Stimulated activated CD8-positive, alpha-beta memory T cell treated with anti-CD3 and anti-CD28 coated beads, Interleukin-7, amount 100 ng/mL, for 24 hours (primary cell): ENCODE measurements at places on chromosomes 11 and 22.
A peak's percentile ranks its signal among the peaks of the same experiment; 100 is the strongest.

GRCh38 chr11:77141034-77141433 is 13.0 kb downstream of the MYO7A start:
- DNase-seq: no peak

DNA sequence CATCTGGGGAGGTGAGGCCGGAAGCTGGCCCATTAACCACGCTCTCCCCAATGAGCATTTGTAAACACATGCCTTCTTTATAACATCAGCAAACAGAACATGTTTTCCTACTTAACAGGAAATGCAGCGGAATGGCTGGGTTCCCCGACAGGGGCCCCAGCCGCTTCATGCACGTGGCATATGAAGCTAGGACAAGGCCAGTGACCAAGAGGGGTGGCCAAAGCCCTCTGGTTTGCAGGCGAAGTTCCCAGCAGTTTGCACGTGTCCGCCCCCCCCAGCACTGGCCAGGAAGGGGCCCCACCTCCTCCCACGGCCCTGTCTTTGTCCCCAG is 38.7 kb upstream of the LINC01488 start:
- DNase-seq: no peak

- peak; percentile 32 for DNase-seq
These were observed 8.7 kb downstream of the PTH start for GRCh38 chr11:13486926-13487660.

DNA sequence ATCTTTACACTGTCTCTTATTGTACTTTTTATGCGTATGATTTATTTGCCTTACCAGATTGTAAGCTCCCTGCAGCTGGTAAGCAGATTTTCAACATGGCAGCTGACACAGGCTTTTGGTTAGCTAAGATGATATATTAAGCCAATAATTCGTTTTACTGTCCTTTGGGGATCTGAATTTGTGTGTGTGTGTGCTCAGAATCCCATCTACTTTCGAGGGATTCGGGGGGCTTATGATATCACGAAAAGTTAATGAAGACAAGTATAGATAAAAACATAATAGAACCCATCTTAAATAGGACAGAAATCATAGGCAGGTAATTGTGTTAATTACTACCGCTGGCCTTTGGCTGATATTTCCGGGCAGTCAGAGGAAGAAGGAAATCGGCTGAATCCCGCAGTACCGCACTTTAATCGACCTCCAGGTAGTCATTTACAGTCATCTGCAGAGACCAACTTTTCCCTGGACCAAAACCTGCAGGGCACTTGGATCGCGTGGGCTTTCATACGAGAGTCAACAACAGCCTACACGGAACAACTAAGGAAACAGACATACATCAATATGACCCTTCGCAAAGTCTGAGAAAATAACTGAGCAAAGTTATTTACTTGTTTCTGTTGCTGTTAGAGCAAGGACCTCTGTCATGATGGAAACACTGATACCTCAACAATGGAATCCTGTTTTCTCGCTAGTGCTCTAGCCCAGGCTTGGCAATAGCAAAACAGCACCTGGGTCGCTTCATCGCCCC is 802 bp downstream of the KBTBD3 start:
- DNase-seq: no peak

DNA sequence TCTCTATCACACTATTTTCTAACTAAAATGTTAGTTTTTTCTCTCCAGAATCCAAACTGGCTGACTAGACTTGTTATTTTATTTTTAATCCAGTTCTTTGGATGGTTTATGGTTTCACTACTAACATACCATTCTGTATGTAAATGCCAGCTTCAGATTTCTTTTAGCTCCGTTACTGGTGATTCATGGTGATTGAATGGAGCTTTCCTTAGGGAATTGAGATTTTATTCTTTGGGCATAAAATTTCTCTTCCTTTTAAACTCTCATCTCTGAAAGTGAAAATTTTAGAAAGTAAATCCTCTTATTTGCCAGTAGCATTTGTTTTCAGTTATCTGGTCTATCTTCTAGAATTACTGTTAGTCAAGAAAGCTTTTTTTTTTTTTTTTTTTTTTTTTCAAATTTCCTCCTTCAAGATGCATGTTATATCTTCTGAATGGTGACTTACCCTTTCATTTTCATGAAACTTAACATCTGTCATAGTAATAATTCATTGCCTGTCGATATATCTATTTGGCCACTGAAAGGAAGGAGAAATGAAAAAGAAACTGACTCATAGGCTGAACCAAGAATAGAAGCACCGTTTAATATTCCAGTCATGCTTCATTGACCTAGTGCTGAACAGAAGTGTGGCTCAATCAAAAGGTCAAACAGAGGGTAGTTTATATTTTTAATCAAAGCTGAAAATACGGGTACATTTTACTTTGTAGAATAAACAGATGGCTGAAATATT is 6.4 kb downstream of the ENDOD1 start:
- DNase-seq: no peak

DNA sequence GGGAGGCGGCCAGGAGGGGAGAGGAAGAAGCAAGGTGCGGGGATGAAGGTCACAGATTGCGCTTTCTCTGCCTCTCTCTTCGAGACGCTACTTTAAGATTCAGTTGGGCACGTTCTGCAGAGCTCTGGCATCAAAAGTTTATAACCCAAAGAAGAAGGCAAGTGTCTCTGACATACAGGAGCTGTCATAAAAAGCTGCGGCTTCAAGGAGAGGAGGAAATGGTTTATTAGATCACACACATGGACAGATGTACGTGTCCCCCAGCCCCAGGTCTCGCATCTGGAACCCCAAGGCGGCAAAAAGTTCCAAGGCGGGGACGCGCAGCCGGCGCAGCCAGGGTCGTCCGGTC is 589.0 kb downstream of the OPCML start:
- DNase-seq: no peak

DNA sequence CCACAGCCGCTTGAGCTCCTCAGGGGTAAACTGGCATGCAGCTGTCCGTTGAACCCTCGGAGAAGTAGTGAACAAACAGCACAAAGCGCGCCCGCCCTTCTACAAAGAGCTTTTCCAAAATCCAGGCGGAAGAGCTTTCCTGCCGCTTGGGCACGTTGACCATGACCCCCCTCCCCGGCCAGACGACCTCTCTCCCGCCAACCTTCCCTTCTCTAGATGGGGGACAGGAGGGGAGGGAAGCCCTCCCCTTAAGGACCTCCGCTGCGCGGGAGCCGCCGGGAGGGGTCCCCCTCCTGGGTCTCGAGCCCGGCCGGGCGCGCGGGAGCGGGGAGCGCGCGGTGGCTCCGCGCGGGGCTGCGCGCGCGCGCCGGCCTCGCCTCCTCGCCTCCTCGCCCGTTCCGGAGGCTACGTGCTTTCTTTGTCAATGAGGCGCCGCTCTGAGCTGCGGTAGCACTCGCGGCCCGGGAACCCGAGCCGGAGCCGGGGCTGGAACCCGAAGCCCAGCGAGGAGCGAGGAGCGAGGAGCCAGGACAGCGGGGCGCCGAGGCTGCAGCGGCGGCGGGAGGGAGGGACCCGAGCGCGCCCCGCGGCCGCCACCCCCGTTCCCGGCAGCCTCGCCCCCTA is 118.6 kb downstream of the HIPK3 start:
- DNase-seq: no peak

DNA sequence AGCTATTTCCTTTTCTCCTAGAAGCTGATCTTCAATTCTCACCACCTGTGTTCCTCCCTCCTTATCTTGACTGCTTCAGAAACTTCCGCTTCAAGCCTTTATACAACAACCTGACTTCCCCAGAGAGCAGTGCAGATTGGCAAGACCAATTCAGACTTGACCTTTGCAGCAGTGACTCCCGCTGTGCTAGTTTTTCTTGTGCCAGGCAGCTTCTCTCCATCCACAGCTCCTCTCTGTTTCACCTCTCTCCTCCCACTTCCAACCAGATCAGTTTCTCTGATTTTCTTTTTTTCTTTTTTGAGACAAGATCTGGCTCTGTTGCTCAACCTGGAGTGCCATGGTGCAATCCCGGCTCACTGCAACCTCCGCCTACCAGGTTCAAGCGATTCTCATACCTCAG is 74.3 kb downstream of the GRAMD1B start:
- DNase-seq: no peak

- no peak for DNase-seq
These were observed 428.5 kb downstream of the SOX6 start for GRCh38 chr11:15927864-15928217.

GRCh38 chr11:125167954-125168835 is 3.6 kb downstream of the PKNOX2 start:
- no peak for DNase-seq

- no peak for DNase-seq
These were observed 30.4 kb upstream of the CKAP5 start for GRCh38 chr11:46876471-46876870.

- no peak for DNase-seq
These were observed 52.3 kb downstream of the BARX2 start for GRCh38 chr11:129427816-129428406.

DNA sequence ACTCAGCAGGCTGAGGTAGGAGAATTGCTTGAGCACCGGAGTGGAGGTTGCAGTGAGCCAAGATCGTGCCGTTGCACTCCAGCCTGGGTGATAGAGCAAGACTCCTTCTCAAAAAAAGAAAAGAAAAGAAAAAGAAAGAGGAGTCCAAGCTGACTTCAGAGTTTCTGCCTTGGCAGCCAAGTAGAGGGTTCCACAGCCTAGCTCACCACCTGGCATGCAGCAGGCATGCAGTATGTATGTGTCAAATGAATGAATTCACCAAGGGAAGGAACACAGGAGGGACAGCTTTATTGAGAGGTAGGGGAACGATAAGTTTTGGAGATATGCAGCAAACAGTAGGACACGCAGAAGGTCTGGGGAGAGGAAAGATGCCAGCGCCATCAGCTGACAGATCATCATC is 230.4 kb downstream of the BUD13 start:
- no peak for DNase-seq

DNA sequence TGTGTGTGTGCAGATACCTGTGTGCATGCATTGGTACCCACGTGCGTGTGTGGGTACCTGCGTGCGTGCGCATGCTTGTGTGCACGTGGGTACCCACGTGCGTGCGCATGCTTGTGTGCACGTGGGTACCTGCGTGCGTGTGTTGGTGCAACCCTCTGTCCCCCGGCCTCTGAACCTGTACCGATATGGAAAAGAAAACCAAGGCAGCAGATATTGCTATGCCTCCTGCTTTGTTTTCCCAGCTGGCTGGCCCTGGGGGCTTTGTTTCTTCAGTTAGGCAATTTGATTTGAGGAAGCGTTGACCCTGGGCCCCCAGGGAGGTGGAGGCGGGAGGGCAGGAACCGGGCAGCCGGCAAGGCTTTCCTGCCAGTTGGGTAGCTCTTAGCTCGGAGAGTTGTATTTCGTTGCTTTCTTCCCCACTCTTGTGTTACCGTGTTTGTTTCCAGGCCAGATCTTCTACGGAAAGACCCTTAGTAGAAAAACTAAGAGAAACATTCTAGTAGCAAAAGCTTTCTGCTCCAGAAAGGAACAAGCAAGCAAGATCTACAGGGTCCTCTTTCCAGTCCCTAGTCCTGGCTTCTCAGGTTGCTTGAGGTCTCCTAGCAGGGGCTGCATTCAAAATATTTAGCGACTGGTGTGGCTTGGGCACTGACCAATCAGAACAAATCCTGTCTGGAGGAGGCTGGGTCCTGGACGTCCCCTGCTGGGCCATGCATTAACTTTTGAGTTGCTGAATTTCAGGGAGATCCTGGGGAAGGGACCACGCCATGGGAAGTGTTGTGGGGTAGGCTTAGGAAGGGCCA is 26.3 kb upstream of the SORL1-AS1 start:
- no peak for DNase-seq

DNA sequence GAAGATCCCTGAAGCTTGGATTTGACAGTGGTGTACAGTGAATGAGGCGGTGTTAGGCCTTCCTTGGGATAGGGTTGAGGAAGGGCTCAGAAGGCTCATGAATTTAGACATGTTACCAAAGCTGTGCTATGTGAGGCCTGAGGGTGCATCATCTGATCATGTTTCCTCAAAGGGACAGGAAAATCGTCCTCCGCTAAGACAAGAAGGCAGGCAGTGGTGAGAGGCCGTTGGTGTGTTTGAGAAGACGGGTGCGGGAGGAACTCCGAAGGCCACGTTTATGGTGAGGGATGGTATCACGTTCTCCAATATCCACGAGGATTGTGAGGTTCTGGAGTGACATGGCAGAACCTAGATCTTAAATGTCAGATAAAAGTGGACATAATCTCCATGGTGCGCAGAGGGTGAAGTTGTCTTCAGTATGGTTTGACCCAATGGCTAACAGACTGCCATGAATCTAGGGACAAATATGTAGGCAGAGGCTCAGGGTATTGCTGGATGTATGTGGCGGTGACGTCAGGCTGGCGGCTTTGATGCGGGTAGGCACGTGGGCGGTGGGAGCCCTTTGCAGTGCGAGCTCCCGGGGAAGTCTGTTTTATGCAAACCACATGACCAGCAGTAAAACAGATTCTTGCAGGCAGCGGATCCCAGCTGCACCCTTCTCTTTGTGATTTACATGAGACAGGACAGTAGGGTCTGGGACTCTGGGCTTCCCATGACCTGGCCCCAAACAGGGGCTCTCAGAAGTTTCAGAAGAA is 242.3 kb upstream of the B3GAT1 start:
- DNase-seq: no peak

DNA sequence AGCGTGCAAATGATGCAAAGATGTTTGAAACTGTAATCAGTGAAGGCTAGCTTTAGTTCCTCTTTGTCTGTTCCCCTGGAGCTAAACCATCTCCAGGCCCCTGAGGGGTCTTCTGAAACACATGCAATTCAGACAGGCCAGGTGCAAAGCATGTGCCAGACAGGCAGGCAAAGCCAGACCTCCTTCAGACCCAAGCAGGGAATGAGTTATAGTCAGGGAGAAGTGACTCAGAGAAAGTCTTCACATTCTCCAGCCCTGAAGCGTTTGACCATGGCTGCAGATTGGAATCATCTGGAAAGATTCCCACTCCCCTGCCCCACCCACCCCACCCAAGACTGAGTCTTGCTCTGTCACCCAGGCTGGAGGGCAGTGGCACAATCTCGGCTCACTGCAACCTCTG is 187.0 kb upstream of the ISX start:
- DNase-seq: no peak

- no peak for DNase-seq
These were observed 43.9 kb upstream of the ANGPTL5 start for GRCh38 chr11:101960231-101960630.

GRCh38 chr11:78195917-78196560 is 7.3 kb downstream of the USP35 start:
- DNase-seq: no peak

GRCh38 chr11:34344768-34345539 is 12.9 kb downstream of the ABTB2 start:
- DNase-seq: no peak

DNA sequence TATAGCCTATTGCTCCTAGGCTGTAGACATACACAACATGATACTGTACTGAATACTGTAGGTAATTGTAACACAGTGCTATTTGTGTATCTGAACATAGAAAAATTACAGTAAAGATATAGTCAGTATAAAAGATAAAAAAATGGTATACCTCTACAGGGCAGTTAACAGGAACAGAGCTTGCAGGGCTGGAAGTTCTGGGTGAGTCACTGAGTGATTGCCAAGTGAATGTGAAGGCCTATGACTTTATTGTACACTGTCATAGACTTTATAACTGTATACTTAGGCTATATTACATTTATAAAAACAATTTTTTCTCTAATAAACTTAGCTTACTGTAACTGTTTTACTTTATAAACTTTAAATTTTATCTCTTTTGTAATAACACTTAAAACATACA is 332.4 kb upstream of the ARHGAP42 start:
- DNase-seq: no peak

- DNase-seq: no peak
These were observed 550.4 kb downstream of the DLG2 start for GRCh38 chr11:85076535-85077330.

GRCh38 chr22:27975381-27976013 is 56.4 kb upstream of the PITPNB start:
- DNase-seq: no peak

- no peak for DNase-seq
These were observed 697 bp upstream of the SCGB1A1 start for GRCh38 chr11:62418136-62418535.
